ENCODE measurements at places on chromosomes 3 and 15. TPM values are rescaled to one million over a fixed set of nuclear protein-coding genes. Genes with fewer than 3 reads are reported as not detected.

- no peak for DNase-seq
Observed at GRCh38 chr15:70264014-70264582, 166.4 kb upstream of the TLE3 start.

DNA sequence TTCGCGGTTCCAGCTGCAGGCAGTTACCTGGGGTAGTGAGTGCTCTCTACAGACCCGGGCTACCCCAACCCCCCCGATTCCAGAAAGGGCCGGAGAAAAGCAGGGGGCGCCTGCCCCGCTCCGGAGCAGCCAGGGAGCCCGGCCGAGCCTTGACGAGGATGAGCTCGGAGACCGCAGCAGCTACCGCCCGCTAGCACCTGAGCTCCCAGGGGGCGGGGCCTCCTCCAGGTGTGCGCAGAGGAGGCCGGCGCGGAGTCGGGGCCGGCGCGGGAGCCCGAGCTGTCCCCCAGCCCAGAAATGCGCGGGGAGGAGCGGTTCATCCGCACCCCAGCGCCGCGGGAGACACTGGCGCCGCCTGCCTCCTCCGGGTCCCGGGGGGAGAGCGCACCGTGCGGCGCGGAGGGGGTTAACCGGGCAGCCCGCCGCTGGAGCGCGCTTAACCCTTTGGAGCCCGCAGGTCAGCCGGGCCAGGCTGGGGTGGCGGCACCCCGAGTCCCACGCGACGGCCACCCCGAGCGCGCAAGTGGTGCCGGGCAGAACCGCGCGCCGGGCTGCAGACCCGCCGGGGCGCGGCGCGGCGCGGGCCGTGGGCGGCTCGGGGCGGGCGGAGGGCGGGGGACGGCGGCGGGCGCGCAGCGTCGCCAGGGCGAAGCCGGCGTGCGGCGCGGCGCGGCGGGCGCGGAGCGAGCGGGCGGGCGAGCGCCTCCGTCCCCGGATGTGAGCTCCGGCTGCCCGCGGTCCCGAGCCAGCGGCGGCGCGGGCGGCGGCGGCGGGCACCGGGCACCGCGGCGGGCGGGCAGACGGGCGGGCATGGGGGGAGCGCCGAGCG, at the start of gene CACNA1D:
Gene CACNA1D, plus strand, starts transcription at position 649 of the 829 bp plus-strand sequence. CDS start 556 bp downstream, outside the sequence.
- no peak for DNase-seq

Gene LRRIQ4
- polyA plus RNA-seq = not detected

Gene SLC9C1
- polyA plus RNA-seq = not detected

GRCh38 chr15:69941706-69942495, 155.8 kb downstream of the TLE3 start:
- DNase-seq = no peak

DNA sequence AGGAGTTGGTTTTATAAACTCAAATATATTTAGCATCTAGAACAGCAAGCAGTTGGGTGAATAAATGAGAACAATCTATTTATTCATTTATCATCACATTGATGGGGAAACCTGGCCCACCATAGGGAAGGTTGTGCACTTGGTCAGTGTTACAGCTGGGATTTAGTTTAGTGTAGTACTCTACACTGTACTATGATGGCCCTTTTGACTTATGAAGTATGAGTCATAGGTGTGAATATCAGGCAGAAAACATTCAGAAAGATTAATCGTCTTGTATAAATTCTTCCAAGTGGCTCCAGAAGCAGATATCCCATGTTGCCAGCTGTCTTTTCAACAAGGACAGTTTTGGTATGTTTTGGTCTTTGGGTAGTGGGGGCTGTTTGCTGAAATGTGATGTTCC, 38.0 kb downstream of the BBS4 start:
- no peak for DNase-seq

- DNase-seq = no peak
Observed at GRCh38 chr3:114848082-114848481, 299.0 kb downstream of the ZBTB20 start.

GRCh38 chr15:48250640-48251076, 44.6 kb downstream of the SLC12A1 start:
- peak; percentile 8 for DNase-seq

GRCh38 chr3:31185062-31185357, 290.5 kb upstream of the GADL1 start:
- DNase-seq = no peak

GRCh38 chr3:97937205-97937604, 35.0 kb downstream of the RIOX2 start:
- no peak for DNase-seq

DNA sequence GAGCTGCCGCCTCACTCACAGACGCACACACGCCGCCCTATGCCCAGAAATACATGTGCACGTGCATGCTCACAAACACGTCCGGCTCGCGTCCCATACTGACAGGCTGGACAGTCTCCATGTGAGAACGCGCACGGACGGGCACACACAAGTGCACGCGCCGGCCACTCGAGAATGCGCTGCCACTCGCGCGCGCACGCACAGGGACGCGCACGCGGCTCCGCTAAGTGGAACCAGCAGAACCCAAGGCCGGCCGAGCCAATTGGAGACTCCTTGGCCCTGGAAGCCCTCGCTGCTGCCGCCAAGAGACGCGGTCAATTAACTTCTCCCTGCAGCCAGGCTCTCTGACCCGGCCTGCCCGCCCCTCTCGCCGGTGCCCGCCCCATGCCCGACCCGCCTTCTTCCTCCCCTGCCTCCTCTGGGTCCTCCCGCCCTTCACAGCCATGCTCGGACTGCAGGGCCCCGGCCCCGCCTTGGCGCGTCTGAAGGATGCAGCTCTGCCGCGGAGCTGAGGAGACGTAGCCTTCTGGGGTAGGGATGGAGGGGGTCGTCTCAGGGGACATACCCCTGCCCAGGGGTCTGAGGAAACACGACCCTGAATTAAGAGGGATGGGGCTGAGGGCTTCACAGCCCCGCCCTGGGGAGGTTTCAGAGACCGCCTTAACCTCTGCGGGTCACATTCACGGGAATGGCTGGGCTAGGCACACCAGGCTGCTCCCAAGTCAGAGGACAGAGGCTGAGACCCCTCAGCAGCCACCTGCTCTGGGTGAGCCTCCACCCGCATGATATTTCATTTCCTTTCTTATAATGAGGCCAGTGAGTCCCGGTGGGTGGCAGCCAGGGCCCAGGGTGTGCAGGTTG, 15.0 kb downstream of the PTH1R start:
- DNase-seq = no peak

DNA sequence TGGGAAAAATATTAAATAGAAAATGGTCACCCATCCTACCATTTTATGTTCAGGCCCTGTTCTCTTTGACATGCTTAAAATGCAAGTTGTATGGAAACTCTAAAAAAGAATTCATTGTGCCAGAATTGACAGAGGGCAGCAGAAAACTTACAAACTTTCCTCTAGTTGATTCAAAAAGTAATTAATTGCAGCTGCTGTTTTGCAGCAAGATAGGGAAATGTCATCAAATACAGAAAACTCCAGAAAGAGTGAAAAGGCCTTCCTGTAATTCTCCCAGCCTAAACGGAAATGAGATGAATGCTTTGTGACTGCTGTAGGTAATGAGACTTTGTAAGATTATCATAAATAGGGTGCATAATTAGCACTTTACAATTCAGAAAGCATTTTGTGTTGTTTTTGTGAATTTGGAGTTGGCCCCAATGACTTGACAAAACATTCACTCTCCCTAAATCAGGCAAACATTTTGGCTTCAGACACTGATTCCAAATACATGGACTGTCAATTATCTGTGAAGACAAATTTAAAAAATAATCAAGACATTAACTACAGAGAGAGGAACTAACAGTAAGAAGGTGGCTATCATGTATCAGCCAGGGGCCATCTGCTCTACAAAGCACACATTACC, 861.8 kb downstream of the SQOR start:
- DNase-seq = no peak

- no peak for DNase-seq
Observed at GRCh38 chr15:34584330-34584668, 848 bp upstream of the GOLGA8B start.

Gene EPHB3
- 0.31 TPM for polyA plus RNA-seq

Gene CAMKV
- not detected for polyA plus RNA-seq

Gene APOD
- not detected for polyA plus RNA-seq

GRCh38 chr3:100803711-100804110, 94.4 kb downstream of the TFG start:
- DNase-seq = no peak

DNA sequence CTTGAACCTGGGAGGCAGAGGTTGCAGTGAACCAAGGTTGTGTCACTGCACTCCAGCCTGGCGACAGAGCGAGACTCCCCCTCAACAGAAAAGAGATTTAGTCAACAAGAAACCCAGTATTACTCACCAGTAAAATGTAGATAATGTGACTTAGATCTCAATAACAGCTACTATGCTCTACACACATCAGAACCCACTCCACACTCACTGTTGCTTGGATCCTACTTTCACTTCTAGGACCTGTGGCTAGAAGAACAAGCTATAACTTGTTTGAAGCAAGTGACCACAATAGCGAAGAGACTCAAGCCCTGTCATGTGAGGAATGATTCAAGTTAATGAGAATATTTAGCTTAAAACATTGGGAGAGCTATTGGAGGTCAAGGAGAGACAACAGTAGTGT, 100.7 kb downstream of the ANXA2 start:
- no peak for DNase-seq

DNA sequence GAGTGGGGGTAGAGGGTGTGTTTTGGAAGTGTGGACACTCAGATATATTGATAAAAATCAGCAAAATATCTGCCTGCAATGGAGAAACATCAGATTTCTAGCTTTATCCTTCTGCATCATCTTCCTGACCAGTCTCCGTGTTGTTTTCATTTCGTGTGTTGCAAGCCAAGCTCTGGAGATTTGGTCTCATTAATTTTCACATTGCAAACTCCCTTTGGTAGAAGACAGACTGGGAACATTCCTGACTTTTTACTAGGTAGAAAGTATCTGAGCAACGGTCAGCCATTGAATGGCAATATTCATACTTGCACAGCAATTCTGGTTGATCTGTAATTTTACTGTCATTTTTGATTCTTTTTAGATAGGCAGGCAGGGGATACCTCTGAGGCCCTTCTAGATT, 30.4 kb downstream of the FSTL1 start:
- DNase-seq = no peak

DNA sequence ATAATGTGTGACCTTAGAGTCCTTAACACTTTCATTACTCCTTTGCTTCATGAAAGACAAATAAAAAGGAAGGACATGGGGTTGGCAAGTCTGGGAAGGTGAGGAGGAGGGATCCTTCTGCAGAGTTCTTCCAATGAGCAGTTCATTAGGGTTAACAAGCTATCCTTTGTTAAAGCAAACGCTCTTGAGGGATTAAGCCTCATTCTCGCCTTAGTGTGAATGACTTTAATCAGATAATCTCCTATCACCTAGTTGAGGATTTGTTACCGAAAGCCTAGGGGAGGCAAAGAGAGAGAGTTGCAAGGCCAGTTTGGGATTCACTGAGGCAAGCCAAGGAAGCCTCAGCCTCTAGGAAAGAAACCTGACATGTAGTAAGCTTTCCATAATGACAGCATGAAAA, 7.4 kb upstream of the MBNL1 start:
- DNase-seq = no peak

GRCh38 chr15:39931615-39932014, 2.3 kb upstream of the EIF2AK4 start:
- no peak for DNase-seq

DNA sequence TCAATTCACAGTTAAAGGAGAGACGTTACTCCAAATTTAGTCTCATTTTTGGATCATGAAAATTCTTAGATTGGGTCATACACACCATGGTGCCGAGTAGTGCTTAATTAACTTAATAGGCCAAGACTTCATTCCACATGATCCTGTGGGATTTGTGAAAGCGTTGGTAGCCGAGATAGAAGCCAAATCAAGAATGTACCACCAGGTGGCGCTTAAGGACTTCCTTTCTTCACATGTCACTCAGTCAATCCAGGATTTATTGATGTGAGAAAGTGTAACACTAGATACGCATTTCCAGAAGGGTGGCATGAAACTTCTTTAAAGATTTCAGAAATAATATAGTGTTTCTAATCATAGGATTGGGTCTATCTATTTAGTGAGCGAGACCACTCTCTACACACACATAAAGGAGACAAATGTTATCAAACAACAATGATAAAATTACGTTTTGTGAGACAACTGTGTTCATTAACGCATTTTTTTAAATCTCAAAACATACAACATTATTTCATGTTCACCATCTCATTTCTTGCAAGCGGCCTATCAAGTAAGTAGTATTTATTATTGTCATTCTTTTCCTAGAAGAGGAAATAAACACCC, 436.1 kb downstream of the CHL1 start:
- peak; percentile 4 for DNase-seq

DNA sequence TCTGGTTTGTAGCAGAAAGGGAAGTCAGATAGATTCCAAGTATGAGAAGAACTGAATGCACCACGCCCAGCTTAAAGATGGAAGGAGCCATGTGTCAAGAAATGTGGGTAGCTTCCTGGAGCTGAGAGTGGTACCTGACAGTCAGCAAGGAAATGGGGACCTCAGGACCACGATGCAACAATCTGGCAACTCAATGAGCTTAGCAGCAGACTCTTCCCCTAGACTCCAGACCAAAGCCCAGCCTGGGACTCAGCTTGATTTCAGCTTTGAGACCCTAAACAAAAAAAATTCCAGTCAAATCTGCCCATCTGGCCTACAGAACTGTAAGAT, 24.4 kb downstream of the MIX23 start:
- no peak for DNase-seq

DNA sequence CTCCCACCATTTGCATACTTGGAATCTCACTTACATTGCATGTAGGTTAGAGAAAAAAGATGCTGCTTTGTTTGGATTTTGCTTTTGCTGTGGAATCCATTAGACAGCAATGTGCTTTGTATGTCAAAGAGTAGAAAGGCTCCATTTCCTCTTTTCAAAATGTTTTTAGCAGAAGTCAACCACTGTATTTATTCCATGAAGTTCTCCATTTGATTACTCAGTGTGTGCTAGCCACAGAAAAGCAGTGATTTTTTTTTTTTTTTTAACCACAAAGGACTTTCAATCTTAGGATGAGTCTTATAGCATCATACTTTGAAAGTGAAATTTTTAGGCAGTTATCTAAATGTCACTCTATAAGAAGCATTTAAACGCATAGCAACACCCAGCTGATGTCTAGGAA, 285.0 kb upstream of the ADAMTS9 start:
- no peak for DNase-seq

GRCh38 chr3:115082260-115082659, 64.8 kb downstream of the ZBTB20 start:
- no peak for DNase-seq

DNA sequence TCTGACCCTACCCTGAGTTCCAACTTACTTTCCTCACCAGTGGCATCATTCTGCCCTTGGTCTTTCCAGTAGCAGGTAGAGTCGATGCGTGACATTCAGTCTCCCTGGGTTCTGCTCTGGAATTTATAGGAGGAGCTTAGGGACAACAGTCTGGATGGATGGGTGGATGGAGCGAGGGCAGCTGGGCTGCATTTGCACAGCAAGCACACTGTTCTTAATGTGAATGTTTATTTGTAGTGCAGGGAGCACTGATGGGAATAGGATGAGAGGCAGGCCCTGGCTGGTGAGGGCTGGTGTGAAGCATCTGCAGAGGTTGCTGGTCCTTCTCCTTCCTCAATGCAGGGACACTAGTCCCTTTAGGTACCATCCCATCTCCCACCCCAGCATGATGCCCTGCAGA, 176.2 kb downstream of the EPHB1 start:
- no peak for DNase-seq

Gene DTWD1
- polyA plus RNA-seq = 23.1 TPM

Gene AAGAB
- polyA plus RNA-seq = 53.9 TPM

- peak; percentile 55 for DNase-seq
Observed at GRCh38 chr15:94584833-94585244, 353.5 kb downstream of the MCTP2 start.
